ENCODE measurements at places on chromosomes 11 and 22.
A peak's percentile ranks its signal among the peaks of the same experiment; 100 is the strongest.

DNA sequence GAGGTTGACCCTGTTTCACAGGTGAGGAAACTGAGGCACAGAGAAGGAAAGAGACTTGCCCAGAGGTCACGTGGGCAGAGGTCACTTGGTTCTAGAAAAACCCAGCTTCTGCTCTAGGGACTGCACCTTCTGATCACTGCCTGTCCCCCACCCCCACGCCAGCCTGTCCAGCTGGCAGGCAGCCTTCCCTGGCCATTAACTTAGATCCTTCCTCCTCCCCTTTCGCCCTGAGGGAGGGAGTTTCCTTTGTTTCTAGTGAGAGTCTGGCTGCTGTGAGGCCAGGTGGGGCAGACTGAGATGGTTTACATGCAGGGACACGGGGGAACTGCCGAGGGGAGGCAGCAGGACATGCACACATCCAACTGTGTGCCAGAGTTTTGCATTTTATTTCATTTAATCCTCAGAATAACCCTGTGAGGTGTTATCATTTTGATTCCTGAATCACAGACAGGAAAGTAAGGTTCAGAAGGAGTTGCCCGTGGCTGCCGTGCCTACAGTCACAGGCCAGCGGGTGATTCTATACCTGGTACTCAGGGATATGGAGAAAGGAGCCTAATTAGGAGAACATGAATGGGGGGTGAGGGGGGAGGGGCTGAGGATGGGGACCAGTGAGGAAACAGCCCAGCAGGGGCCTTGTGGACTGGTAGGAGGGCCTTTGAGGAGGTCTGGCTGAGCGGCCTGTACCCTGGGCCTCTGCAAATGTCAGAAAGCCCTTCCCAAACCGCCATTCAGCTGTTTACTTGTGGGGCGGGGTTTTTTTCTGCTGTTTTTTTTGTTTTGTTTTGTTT is 3.4 kb downstream of the FAM83F start:
- DNase-seq: no peak

GRCh38 chr11:103344886-103345285 is 235.7 kb downstream of the DYNC2H1 start:
- DNase-seq: no peak

- peak; percentile 69 for DNase-seq
Observed at GRCh38 chr11:61733120-61733978, 19.1 kb upstream of the MYRF start.

- DNase-seq: no peak
Observed at GRCh38 chr22:30004101-30004500, 76.2 kb upstream of the HORMAD2 start.

GRCh38 chr11:88105951-88106350 is 69.3 kb downstream of the RAB38 start:
- DNase-seq: no peak

DNA sequence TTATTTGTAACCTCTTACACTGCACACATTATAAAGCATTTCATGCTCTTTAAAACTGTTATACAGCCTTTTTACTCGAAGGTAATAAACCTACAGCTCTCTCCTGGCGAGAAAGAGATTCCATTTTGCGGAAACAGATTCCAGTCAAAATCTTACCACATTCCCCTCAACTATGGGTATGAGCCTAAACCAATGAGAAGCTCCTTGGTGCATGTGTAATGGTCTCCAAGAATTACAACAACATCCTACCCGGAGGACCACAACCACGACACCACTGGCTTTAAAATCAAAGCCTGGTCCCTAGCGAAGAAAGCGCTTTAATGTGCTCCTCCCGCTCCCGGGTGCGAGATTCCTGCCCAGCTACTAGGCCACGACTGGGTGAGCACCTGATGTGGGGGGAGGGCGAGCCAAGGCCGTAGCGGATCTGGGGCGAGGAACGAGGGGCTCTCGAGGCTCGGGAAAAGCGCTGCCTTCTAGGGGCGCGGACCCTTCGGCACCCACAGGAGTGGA is 821 bp downstream of the CELF1 start:
- no peak for DNase-seq

DNA sequence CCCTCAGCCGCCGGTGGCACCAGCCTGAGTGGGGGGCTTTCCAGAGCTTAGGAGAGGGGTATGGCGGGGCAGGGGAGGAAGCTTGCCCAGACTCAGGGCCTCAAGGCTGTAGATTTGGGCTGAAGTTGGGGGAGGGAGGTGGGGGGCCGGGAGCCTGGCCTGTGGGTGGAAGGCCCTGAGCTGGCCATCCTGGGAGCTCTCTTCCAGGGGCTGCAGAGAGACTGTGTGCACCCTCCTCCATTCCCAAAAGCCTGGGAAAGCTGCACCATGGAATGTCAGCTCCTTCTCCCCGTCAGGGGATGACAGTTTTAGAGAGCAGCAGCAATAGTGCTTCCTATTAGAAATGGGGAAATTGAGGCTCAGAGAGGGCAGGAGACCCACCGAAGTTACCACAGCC is 1.0 kb downstream of the SYT12 start:
- no peak for DNase-seq

GRCh38 chr11:34192481-34193401 is 87.3 kb downstream of the NAT10 start:
- DNase-seq: no peak

DNA sequence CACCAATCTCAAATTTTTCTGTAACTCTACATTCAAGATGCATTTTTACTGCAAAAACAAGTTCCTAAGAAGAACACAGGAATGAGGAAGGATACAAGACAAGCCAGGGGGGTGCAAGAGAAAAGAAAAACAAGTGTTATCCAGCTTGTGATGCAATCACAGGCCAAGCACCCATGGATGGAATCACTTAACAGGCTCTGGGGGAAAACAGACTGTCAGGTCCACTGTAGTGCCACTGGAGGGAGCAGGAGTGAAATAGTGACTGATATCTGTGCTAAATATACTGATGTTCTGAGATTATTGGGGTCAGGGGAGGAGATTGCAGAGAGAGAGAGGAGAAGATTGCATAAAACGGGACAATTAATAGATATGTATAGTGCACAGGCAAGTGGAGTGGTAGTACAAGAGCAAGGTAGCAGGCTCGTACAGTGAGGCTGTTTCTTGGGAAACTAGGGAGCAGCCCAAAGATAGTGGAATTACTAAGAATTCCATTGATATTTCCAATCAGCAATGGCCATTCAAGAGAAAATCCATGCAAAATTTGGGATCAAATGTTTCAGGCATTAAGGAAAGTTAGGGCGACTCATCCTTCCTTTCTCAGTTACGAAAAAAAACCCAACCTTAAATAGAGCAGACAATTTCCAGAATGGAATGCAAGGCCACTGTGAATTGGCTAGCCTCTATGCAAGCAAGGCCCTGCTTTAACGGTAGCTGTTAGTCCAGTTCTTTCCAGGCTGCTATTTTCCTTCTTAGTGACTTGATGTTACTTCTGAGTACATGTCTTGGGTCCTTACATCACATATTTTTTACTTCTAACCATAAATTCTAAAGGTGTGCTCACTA is 52.2 kb upstream of the CEP126 start:
- no peak for DNase-seq

DNA sequence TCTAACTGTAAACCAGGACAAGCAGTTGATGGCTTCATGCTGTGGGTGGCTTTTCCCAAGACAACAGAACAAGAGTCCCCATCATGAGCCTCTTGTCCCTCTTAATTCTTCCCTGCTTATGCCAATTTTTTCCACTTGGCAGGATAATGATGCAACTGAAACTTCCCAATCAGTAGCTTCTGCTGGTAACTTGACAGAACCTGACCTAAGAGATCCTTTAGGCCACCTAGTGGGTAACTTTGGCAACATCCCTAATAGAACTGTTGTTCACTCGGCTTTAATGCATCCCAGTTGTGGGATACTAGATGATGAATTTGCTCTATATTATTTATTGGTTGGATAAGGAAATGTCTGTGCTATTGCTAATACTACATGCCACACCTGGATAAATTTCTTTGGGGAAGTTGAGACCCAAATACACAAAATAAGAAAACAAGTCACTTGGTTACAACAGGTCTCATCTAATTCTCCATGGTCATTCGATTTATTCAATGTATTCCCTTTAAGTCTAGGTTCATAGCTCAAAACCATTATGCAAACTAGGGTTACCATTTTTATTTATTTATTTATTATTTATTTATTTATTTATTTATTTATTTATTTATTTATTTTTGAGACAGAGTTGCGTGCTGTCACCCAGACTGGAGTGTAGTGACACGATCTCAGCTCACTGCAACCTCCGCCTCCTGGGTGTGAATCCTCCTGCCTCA is 41.4 kb upstream of the NFAM1 start:
- DNase-seq: no peak

GRCh38 chr11:2562890-2563212 is 118.0 kb downstream of the KCNQ1 start:
- no peak for DNase-seq

DNA sequence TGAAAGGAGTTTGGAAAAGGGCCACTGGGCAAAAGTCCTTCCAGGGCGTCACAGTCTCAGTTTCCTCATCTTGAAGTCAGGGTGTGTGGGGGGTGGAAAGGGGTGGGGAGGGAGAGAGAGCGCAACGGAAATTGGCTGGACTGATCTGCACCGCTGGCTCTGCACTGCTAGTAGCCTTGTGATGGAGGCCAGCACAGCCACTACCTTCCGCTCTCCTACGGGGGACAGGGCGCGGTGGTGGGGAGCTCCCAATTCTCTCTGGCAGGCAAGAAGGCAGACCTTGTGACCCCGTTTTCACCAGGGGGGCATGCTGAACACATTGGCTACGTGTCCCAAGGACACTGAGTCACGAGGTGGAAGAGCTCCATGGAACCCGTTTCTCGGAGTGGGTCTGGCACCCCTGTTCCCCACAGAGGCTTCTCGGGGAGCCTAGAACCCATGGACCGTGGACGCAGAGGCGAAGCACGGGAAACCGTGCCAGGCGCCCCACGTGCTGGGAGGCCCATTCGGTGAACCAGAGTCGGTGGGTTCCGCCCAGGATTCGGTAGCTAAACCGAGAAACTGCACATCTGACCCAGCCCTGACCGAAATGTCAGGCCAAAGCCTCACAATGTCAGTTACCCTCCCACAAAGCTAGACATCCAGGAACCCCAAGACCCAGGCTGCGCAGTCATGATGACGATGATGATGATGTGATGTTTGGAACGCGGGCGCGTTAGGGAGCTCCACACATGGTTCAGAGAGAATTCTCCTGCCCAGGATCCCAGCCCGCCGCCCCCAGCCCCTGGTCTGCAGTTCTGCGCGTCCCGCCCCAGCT is 28.3 kb upstream of the WNT11 start:
- no peak for DNase-seq

GRCh38 chr11:58645854-58646253 is 23.4 kb downstream of the CNTF start:
- no peak for DNase-seq

- no peak for DNase-seq
Observed at GRCh38 chr11:6538456-6538855, 41.4 kb downstream of the DNHD1 start.

GRCh38 chr11:30393012-30393411 is 70.1 kb downstream of the ARL14EP start:
- no peak for DNase-seq

GRCh38 chr11:69487391-69487790 is 5.9 kb downstream of the LINC01488 start:
- DNase-seq: no peak

GRCh38 chr11:82560836-82561235 is 172.8 kb downstream of the FAM181B start:
- DNase-seq: no peak

- DNase-seq: no peak
Observed at GRCh38 chr11:116641561-116642045, 131.2 kb downstream of the BUD13 start.

- DNase-seq: no peak
Observed at GRCh38 chr11:121293288-121293594, 670 bp downstream of the SC5D start.

DNA sequence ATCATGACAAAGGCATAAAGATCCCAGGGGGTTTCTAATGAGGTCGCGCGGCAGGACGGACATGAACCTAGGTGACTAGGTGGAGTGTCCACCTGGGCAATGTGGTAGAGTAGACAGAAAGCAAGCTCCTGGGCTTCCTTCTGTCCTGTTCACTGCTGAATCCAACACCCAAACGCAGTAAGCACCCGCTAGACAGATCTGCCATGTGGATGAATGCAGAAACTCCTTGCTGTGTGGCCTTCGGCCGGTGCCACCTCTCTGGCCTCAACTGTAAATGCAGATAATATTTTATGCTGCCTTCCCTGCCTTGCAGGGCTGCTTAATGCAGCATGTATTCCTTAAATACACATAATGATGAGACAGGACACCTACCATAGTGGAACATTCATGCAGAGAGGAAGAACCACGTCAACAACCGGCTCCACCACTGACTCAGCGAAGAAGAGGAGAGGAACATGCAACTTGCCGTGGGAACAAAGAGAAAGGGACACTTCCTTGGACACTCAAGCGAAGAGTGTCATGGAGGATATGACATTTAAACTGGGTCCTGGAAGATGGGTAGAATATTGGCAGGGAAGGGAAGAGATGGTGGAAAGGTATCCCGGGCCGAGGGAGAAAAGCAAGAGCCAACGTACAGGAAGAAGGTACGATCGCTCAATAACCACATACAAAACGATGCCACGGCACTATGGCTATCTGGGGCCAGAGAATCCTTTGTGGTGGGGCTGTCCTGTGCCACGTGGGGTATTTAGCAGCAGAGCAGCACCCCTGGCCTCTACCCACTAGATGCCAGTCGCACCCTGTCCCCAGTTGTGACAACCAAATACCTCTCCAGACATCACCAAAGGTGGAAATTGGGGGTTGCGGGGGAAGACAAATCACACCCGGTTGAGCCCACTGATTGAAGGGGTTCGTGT is 30.8 kb downstream of the MYH9 start:
- DNase-seq: no peak

DNA sequence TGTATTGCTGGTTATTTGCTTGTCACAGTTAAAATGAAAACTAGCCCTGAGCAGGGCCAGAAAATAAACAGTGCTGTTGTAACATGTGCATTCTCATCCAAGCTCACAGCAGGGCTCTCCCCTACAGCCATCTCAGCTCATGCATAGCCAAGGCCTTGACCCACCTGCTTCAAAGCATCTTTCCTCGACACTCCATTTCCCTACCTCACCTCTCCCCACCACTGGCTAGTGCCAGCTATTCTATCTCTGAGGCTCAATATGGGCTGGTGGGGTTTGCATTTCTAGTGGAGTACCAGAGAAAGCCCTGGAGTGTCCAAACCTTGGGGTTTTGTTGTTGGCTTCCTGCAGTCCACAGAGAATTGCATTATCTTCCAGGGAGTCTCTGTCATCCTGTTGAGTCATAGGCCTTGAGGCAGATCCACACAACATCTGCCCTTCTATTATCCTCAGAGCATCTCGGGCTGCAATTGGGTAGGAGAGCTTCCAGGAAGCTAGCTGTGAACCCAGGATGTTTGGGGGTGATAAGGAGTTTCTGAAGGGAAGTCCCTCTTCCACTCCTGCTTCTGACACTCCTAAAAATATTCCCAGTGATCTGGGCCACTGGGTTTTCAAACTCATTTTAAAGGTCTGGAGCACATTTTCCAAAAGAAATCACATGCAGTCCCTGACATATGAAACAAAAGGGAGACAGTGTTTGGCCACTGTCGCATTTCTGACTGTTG is 36.1 kb upstream of the AMOTL1 start:
- DNase-seq: no peak

Data from activated T-helper 9 cell treated with anti-CD3 and anti-CD28 coated beads, Interleukin-2, amount 50 U/mL, for 16 hours (primary cell).